ENCODE measurements at places on chromosomes 13 and 19.

GRCh38 chr19:13005861-13006370 lies 10.6 kb downstream of the NFIX start:
- DNase-seq: no peak

DNA sequence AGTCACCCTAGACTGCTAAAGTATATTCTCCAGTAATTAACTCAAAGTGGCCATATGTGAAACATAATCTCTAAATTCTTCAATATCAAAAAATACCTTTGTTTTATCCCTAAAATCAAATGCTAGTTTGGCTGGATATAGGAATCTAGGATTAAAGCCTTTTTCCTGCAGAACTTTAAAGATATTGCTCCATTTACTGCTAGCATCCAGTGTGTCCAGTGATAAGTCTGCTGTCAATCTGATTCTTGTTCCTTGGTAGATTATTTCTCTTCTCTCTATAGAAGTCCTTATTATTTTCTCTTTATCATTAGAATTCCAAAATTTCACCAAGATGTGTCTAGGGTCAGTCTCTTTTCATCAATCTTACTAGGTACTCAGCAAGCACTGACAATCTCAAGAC lies 384.6 kb downstream of the FGF14 start:
- no peak for DNase-seq

- DNase-seq: no peak
Observed at GRCh38 chr13:110511509-110512181, 49.9 kb downstream of the RAB20 start.

DNA sequence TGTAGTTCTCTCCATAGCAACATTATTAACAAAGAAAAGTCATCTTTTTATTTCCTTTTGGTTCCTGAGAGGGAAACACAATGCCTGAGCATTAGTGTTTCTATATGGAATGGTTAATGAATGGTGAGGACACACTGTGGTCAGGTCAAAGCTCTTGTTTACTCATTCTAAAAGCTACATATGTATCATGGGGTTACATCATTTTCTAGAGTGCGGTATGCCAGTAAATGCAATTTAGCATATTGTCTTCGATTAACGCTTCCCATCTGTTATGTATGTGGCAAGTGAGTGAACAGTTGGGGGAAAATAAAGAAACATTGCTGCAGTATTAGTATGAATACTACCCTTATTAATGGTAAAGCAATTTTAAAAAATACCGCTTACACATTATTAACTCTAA lies 1152.2 kb upstream of the SPRY2 start:
- DNase-seq: no peak

DNA sequence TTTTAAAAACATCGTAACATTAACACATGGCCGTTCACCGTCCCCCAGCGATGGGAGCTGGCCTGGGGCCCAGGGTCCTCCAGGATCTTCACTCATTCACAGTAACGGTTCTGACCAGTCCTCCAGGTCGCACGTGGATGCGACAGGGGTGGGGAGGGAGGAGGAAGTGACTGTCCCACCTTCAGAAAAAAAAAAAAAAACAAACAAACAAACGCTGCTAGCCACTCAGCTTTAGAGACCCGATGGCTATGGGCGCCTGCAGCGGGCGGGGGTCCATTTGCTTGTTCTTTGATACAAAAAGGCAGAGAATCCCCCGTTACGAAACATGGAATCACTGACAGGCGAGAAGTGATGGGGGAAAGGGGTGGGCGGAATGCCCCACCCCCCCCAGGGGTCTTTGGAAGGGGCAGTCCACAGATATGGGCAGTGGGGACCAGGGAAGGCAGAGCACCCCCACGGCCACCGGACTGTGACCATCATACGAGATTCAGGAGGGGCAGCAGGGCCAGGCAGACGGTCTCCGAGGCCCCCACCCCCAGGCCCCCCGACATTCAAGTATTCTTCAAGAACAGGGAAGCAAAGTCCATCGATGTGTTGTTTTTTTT lies 13.3 kb downstream of the MKNK2 start:
- DNase-seq: no peak

DNA sequence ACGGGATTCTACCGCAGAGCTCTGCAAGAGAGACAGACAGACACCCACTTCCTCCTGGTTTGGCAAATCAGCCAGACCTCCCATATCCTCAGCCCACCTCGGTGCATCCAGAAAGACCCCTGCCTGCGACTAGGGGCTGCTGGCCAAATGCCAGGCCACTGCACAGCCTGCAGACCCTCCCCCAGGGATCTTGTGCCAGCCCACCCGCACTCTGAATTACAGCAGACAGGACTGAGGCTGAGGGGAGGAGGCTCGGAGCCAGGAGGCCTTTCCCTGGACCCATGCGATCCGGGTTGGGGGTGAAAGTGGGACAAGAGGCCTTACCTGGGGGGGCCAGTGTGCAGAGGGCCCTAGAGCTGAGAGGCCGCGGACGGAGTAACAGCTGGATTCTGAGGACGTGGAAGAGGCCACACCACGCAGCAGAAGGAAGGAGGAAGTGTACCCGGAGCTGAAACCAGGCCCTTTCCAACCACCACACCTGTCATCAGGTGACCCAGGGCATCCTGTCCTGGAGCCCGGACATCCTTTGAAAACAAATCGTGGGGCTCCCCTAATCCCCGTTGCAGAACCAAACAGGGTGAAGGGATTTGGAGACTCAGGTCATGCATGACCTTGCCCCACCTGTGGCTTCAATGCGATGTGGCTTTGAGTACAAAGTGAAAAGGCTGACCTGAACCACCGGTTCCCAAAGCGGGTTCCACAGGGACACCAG lies 993 bp downstream of the FUT6 start:
- DNase-seq: no peak

- no peak for DNase-seq
Observed at GRCh38 chr19:55383279-55384130, 587 bp downstream of the TMEM238 start.

DNA sequence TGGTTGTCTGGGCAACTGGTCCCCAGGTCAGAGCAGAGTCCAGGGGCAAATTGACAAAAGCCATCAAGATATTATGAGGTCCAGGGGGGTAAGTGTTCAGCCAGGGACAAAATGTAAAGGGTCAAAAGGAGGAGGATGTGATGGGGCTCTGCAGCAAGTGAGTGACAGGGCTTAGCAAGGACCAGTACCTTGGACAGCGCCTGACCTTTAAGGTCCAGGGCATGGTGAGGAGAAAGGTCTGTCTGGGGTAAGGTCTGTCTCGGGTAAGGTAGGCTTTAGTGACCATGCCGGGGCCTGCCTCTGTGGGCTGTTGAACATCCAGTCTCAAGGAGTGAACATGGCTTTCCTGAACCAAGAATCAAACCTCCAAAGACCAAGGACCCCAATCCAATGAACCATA lies 6.3 kb upstream of the ZNF358 start:
- DNase-seq: no peak

DNA sequence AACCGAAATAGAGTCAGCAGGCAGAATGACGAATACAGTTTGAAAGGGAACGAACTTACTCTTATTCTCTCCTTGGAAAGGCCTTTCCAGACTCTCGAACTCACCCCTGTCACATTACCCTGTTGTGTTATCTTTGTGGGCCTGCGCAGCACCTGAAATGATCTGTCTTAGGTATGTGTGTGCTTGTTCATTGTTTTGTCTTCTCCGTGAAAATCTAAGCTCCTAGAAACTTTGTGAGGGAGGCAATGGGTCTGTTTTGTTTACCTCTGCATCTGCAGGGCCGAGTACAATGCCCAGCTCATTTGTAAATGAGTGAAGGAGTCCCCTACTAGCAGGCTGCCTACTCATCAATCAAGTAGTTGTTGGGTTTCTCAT lies 19.6 kb downstream of the HMGB1 start:
- peak; percentile 46 for DNase-seq

Data from foreskin keratinocyte (primary cell).